ENCODE measurements at places on chromosomes 2 and 18.

DNA sequence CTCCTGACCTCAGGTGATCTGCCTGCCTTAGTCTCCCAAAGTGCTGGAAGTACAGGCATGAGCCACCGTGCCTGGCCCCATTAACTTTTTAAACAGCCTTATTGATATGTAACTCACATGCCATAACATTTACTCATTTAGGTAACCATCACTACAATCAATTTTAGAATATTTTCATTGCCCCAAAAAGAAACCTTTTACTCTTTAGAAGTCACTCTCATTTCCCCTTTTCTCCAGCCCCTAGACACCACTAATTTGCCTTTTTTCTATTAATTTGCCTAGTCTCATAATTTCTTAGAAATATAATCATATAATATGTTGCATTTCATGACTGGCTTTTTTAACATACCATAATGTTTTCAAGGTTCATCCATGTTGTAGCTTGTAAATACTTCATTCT, 57.2 kb upstream of the TACR1 start:
- no peak for DNase-seq

- no peak for DNase-seq
Observed at GRCh38 chr2:12710301-12710700, 6.4 kb upstream of the TRIB2 start.

GRCh38 chr2:206273905-206274304, 558 bp upstream of the ZDBF2 start:
- no peak for DNase-seq

GRCh38 chr2:72883356-72883962, 3.7 kb upstream of the SPR start:
- peak; percentile 59 for DNase-seq

- DNase-seq = no peak
Observed at GRCh38 chr2:232488097-232488711, 570 bp upstream of the ECEL1 start.

- DNase-seq = peak; percentile 84
Observed at GRCh38 chr2:25257032-25257552, 84.6 kb downstream of the DNMT3A start.

DNA sequence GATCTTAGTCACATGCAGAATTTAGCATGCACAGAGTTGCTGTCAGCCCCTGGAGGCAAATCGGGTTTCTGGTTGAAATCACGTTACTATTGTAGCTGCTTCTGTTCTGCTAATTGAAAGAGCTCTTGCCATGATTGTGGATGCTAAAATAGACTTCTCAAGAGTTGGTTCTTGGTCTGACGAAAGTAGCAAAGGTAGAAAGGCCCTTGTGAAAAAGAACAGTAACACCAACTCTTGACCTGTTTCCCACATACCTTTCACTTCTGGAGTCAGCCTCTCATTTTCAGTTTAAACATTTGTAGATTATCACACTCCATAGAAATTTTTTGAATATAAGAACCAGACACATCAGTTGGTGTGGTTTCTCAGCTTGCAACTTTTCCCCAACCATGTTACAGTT, 110.0 kb upstream of the EPB41L3 start:
- no peak for DNase-seq

- DNase-seq = no peak
Observed at GRCh38 chr2:892401-892800, 58.2 kb upstream of the SNTG2 start.

DNA sequence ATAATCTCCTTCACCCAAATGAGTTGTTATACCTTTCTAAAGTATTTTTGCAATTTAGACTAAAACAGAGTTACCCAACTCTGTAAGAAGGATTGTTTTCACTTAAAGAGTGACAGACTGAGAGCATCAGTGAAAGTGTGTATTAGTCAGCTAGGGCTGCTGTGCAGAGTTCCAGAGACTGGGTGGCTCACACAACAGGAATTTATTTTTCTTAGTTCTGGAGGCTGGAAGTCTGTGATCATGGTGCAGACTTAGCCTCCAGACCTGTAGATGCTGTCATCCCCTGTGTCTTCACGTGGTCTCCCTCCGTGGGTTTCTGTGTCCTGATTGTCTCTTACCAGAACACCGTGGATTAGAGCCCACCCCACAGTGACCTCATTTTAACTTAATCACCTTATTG, 40.0 kb downstream of the BCL2L11 start:
- DNase-seq = peak; percentile 94

- no peak for DNase-seq
Observed at GRCh38 chr18:66682855-66683322, 79.0 kb upstream of the CDH19 start.

DNA sequence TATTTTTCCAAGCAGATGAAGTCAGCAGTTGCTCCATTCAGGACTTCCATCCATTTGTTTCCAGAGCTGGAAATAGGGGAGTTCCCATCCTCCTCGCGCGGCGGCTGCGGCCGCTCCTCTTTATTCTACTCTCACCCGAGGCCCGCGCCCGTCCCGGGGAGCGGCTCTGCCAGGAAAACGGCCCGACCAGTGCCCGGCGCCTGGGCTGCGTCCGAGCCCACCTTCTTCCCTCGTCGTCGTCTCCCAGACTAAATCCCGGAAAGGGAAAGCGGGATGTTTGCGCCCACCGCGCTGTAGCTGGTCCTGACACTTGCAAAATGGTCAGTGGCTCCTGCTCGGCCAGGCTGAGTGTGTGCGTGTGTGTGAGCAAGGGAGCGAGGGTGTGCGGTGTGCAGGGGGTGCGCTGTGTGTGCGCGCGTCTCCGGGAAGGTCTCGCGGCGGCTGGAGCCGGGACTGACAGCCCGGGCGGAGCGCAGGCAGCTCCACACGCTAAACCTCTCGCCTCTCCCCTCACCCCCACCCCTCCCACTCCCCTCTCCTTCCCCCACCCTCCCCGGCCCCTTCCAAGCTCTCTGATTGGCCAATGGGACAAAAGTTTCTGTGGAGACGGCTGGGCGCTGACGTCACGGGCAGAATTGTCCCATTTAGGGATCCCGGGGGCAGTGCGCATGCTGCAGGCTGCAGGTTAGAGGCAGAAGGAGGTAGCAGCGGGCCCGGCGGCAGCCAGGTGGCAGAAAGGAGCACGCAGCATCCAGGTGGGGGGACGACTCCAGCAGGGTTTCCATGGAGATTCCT, at the start of gene NOL4:
TSS of gene NOL4 (minus strand) at position 491 of the 795 bp plus-strand sequence. CDS start 1,660 bp downstream, outside the sequence.
- no peak for DNase-seq

DNA sequence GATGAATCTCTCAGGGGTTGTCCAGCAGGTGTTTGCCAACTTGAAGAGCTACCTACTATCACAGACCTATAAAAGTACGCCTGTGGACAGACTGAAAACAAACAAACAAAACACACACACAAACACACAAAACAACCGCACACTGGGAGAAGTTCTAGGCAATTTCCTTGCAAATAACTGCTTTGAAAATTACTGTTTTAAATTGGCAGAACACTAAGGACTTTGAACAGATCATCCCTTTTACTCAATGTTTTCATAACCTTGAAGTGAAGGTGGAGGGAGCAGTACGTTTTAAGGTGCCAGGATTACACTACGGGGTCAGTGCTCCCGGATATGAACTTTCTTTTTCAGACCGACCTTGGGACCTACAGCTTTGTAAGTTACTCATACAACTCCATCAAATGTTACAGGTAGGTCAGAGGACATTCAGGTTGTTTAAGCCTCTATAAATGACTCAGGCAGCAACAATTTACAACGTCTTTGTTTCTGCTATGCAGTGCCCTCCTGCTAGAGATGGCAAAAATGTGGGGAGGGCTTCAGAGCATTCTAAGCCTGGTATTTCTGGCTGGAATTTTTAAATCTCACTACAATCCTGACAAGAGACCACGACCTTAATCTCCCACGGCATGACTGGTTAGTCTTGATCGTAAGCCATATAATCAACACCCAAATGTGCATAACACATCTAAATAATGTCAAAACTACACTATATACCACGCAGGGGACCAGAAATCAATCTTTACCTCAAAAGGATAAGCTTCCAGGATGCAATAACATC, 1.4 kb upstream of the SLC20A1 start:
- peak; percentile 47 for DNase-seq

GRCh38 chr2:178523596-178524134, 43.4 kb downstream of the PLEKHA3 start:
- peak; percentile 32 for DNase-seq

- DNase-seq = no peak
Observed at GRCh38 chr2:180959787-180960186, 20.6 kb upstream of the UBE2E3 start.

GRCh38 chr18:21820033-21820810, 79.6 kb downstream of the MIB1 start:
- peak; percentile 39 for DNase-seq

DNA sequence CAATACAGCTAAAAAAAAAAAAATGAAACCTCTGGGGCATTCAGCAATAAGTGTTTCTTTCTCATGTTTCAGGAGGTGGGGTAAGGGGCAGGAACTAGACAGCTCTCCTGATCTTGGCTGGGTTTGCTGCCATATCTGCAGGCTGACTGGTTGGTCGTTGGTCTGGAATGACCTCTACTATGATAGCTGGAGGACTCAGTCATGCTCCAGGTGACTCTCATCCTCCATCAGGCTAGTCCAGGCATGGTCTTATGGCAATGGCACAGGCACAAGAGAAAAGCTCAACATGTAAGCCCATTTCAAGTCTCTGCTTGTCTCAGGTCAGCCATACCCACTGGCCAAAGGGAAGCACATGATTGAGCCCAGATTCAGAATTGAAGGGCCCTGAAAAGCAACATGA, 9.5 kb upstream of the SLC1A4 start:
- no peak for DNase-seq

DNA sequence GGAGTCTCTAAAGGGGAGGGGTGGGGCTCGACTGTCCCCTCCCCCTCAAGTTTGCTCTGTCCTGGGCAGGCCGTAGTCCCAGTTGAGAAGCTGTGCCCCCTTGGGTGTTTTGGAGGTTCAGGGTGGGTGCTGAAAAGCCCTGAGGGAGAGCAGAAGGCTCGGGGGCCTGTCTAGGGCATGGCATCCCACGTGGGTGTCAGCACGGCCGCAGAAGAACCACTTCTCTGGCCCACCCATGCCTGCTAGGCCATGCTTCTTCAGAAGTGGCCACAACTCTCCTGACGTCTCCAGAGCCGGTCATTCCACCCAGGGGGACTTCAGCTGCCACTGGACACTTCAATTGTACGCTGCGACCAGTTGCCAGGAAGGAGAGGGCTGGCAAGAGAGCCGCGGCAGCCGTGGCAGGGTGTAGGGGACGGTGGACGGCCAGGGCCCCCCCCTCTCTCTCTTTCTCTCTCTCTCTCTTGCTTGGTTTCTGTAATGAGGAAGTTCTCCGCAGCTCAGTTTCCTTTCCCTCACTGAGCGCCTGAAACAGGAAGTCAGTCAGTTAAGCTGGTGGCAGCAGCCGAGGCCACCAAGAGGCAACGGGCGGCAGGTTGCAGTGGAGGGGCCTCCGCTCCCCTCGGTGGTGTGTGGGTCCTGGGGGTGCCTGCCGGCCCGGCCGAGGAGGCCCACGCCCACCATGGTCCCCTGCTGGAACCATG, at the start of gene INPP5D:
TSS of gene INPP5D (plus strand) at position 546 of the 704 bp plus-strand sequence. CDS start at position 683, 137 bp downstream.
- no peak for DNase-seq

- no peak for DNase-seq
Observed at GRCh38 chr18:41043876-41044275, 911.2 kb upstream of the PIK3C3 start.

GRCh38 chr2:49262801-49263560, 108.7 kb upstream of the FSHR start:
- no peak for DNase-seq

DNA sequence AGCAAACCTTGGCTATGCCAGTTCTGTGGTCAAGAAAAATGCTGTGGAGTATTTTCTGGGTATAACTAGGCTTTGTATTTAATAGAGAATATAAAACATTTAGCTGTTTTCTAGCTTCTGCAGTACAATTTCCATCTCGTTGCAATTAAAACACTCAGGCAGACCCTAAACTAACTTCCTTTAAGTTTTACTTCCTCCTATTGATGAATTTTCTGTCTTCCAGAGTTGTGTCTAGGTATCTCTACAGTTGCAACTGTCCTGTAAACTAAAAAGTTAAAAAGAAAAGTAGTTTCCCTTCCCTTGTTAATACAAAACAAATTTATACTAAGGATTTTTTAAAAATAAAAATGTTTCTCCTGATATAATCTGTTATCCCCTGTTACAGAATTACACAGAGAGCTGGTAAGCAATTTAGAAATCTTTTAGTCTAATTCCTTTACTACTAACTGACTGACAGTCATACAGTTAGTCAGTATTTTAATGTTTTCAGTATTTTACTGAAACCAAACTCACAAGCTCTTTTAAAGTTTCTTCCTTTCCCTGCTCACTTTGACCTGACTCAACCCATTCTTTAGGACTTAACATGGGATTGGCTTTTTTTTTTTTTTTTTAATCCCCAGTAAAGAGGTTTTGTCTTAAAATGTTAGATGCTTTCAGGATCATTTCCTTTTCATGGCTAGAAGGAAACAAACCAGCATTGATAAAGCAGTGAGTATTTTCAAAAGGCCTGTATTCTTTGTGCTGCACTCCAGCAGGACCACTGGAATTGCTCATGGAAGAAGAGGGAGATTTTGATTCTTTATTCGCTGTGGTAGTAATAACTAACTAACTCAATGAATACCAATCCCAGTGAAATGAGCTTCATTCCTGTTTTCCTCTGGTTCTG, 22.9 kb downstream of the ITGAV start:
- no peak for DNase-seq

DNA sequence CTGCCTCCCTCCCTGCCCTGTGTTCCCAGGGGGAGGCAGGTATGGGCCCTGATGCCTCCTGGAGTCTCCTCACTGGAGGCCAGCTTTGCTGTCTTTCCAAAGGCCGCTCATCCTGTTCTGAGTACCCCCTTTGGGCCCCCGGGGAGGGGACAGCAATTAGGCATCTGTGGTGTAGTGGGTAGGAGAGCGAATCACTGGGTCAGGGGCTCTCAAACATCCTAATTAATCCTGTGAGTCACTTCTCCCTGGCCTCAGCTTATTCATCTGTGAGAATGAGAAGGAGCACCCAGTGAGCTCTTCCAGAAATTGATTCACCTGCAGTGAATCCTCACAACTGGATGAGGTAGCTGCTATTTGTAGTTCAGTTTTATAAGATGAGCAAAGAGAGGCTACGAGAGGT, 16.4 kb downstream of the TET3 start:
- no peak for DNase-seq

DNA sequence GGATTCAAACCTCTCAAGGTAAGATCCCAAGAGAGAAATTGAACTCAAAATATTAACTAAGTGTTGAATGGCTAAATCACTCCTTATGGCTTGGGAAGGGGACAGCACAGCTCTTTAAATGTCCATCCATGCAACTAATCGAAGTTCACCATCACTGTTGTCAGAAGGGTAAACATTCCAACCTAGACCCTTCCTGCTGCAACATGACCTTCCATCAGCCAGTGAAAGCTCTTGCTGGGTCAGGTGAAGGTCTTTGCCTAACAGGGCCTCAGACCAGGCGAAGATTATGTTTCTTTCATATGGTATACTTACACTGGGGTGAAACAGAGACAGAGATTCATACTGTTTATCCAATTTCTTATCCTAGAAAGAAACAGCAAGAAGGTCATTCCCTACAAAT, 16.4 kb downstream of the IAH1 start:
- no peak for DNase-seq

- DNase-seq = peak; percentile 88
Observed at GRCh38 chr2:39568561-39569006, 97.1 kb upstream of the TMEM178A start.

DNA sequence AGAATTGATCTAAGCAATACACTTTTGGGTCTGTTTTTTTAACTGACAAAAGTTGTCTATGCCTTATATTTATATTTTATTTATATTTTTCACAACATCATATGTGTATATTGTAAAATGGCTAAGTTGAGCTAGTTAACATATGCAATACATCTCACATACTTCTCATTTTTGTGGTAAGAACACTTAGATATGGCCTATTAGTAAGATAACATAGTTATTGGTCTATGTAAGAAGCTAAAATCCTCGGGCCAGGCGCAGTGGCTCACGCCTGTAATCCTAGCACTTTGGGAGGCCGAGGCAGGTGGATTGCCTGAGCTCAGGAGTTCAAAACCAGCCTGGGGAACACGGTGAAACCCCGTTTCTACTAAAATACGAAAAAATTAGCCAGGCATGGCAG, 275.6 kb upstream of the ID2 start:
- DNase-seq = peak; percentile 20
